ENCODE measurements at places on chromosomes 2 and 18.

- no peak for DNase-seq
These were observed 130.9 kb upstream of the GLI2 start for GRCh38 chr2:120604767-120605166.

DNA sequence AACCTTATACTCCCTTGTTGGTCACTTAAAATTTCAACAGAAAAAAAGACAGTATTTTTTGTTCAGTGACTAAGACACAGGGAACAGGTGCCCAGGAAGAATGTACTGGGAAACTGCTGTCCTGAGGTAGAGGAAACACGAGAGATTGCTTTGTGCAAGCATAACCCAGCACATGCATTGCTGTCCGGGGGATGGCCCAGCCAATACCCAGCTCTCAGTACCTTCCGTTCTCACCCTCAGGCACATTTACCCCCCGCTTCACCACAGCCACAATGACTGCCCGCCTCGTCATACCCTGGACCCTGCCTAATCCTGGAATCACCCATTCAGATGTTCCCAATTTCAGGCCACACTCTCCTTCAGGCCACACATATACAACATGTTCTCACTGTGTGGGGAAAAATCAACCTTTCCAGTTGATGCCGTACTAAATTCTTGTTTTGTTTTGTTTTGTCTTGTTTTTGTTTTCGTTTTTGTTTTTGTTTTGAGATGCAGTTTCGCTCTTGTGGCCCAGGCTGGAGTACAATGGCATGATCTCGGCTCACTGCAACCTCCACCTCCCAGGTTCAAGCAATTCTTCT is 140.7 kb downstream of the ESCO1 start:
- DNase-seq = no peak

DNA sequence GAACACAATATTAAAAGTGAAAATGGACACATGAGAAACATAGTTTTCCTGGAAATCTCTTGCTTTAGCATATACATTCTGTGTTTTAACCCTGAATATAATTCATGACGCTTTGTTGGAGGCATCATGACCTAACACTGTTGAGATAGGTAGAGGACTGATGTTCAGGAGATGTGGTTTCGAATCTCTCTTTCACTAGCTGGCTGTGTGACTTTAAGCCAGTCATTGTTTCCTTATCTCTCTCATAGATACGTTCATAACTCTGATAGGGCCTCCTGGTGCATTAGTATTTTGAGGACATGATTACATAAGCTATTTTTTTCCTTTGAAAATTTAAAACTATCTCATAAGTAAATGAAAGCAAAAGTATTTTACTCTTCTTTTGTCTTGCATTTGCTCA is 179.0 kb upstream of the DTNA start:
- no peak for DNase-seq

- no peak for DNase-seq
These were observed 5.7 kb downstream of the ROCK1 start for GRCh38 chr18:21105936-21106335.

DNA sequence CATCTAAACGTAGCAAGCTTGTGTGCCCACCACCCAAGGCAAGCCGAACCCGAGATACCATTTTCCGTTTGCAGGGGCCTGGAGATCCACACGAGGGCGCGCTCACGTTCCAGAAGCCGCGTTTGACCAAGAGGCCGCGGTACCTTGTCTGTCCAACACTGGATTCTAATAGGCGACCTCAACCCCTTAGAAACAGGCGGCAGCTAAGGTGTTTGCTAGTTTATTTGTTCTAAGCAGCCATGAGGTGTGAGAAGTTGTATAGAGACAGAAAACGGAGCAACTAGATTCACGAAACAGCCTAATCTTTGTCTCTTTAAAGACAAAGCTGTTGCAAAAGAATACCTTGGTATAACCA is 4.2 kb downstream of the HOXD11 start:
- DNase-seq = peak; percentile 81

- DNase-seq = no peak
These were observed 93.7 kb upstream of the HS6ST1 start for GRCh38 chr2:128412181-128412871.

DNA sequence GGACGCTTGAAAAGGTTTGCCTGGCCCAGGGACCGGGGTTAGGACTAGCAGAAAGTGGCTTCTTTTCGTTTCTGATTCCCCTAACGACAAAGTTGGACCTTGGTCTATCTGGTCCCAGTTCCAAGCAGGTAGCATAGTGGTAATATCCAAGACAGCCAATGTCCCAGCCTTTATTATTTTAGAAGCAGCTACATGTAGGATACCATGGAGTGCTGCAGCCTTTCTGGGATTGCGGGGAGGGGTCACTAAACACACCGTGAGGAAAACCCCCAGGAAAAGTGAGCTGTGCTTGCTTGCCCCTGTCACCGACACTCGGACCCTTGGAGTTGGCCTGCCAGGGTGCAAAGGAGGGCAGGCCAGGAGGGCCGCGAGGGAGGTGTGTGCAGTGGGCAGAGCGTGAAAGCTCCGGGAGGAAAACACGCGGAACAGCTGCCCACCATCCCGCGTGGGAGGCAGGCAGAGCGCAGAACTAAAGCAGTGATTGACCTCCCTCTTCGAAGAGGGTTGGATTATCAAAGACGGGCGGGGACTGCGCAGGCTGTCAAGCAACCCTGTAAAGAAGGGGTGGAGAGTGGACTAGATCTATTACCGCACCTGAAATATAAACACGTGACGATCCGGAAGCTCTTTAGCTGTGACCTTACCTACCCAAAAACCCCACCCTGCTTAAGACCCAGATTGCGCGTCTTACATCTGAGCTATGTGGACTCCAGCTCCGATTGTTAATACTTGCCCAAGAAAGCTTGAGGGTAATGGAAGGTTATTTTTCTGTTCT is 624 bp upstream of the MAP4K3 start:
- peak; percentile 47 for DNase-seq

DNA sequence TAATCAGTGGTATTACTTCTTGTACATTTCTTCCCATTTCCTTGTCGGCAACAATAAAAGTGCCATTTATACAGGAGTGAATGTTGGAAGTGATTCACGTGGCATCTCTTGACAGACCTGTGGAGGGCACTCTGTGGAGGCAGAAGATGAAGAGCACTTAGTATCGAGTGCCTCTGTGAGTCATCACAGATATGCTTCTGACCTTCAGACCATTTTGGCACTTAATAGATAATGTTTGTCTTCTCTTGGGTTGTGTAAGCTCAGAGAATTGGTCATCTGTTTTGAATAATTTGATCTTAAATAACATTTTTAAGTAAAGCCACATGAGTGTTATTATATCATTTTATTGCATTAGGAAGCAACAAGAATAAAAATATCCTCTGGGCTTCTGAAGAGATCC is 305.5 kb downstream of the PTPRM start:
- DNase-seq = no peak

DNA sequence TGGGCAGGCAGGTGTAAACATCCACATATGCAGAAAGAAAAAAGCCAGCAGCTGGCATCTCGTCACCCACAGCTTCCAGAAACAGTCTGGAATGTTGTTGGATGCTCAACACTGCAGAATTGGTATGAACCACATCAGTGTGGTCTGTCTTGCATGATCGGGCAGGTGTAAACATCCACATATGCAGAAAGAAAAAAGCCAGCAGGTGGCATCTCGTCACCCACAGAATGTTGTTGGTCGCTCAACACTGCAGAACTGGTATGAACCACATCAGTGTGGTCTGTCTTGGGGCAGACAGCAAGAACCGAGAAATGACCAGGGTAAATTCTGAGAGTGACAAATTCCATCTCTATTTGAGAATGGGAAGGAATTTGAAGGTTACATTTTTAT is 39.6 kb downstream of the DOCK10 start:
- no peak for DNase-seq

DNA sequence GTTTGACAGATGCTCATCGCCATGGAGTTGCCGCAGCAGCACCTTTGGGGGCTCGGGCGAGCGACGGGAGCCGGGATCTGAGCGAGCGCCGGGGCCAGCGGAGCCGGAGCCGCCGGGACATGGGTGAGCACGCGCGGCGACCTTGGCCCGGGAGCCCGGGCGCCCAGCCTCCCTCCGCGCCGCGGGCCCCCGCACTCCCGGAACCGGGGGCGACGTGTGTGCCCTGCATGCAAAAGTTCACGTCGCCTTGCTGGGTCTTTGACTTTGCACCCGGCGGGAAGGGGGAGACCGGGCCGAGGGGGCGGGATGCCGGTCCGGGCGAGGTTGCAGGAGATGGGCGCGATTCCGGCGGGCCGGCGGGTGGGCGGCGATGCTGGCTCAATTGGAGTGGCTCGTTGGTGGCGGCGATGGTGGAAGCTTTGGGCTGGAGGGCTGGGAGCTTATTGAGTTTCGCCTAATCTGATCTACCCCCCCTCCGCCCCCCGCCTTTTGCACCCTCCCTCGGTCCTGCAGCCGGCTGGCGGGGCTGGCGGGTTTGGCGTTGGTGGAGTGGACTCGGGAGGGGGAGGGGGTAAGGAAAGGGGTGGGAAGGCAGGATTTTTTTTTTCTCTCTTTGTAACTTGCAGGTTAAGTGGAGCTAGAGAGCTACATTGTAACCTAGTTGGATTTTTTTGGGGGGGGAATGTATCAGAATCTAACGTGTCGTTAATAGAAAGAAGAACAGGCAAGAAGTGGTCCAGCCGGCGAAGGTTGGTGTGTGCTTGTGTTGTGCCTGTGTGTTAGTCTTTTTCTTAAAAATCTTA is at the start of gene SETBP1:
Gene SETBP1, plus strand, starts transcription at position 616 of the 803 bp plus-strand sequence. CDS start 20,459 bp downstream, outside the sequence.
- peak; percentile 80 for DNase-seq

GRCh38 chr2:159895258-159896065 is 97.5 kb upstream of the CD302 start:
- DNase-seq = no peak

- no peak for DNase-seq
These were observed 52.8 kb upstream of the TWSG1 start for GRCh38 chr18:9281780-9282179.

DNA sequence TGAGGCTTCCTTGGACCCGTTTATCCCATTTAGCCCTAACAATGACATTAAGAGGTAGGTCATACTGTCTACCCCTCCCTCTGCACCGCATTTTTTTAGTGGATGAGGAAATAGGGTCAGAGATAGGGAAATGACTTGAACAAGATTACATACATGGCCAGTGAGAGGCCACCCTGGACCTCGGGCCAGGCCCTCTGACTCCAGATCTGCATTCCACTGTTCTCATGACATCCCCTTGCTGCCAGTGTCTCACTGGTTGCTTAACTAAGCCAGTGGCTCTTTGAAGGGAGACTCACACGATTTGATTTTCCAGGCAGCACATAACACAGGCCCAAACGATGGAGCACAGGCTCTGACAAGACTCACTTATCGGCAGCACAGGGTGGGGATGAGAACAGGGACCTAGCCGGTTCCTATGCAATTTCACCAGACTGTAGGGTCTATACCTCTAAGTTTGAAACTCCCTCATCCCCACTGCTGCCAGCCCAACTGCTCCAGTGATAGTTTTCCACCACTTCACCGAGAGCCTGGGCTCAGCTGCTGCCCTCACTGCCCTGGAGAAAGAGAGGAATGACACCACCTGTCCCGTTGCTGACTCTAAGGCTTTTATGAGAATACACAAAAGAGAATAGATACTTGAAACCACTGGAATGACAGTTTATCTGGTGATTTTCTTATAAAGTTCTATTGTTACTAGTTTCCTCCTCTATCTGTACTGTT is 82.5 kb downstream of the TMEM247 start:
- DNase-seq = no peak

DNA sequence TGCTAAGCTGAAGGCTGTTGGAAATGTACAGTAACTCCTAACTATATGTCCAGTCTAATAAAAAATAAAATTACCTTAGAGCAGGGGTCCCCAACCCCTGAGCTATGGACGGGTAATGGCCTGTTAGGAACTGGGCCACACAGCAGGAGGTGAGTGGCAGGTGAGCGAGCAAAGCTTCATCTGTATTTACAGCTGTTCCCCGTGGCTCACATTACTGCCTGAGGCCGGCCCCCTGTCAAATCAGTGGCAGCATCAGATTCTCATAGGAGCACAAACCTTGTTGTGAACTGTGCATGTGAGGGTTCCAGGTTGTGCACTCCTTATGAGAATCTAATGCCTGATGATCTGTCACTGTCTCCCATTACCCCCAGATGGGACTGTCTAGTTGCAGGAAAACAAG is 73.1 kb upstream of the CXCR4 start:
- no peak for DNase-seq

- DNase-seq = no peak
These were observed 121.9 kb downstream of the MCFD2 start for GRCh38 chr2:46793423-46794416.

GRCh38 chr2:124163840-124164239 is 138.8 kb downstream of the CNTNAP5 start:
- no peak for DNase-seq

DNA sequence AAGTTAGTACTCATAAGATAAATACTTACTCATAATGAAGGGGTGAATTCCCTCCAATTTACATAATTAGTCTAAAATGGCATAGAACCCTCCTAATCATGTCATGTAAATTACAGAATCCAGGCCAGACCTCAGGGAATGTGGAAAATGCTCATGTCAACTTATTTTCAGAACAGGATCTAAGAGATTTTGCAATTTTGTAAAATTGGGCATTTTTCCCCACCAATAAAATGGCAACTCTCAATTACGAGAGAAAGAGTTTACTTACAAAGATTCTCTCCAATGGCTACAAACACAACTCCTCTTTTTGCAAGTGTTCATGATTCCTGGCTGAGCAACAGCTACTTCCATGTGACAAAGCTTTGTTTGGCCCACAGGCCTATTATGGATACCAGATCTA is 33.8 kb upstream of the SP5 start:
- no peak for DNase-seq

GRCh38 chr2:162153608-162154224 is 1.7 kb upstream of the GCG start:
- DNase-seq = peak; percentile 35

DNA sequence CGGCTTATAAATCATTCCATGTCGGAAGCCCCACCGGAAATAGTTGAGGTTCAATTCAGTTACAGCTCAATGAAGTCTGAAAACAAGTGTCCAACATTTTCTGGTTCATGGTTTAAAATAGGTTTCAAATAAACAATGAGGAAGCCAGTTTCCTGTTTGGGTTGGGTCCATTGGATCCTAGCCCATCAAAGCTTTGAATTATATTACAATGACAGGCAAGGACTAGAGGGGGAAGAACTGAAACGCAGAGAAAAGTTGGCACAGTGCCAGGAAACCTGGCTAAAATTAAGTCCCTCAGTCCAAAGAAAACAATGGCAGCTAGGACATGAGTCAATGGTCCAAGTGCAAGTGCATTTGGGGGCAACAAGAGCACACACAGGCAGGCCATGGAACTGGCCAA is 32.0 kb downstream of the SLC14A1 start:
- no peak for DNase-seq
